ENCODE measurements at places on chromosomes 3 and 15.

GRCh38 chr3:143914257-143914656 is 57.4 kb upstream of the DIPK2A start:
- DNase-seq: no peak

GRCh38 chr3:73018790-73019441 is 22.3 kb downstream of the PPP4R2 start:
- no peak for DNase-seq

DNA sequence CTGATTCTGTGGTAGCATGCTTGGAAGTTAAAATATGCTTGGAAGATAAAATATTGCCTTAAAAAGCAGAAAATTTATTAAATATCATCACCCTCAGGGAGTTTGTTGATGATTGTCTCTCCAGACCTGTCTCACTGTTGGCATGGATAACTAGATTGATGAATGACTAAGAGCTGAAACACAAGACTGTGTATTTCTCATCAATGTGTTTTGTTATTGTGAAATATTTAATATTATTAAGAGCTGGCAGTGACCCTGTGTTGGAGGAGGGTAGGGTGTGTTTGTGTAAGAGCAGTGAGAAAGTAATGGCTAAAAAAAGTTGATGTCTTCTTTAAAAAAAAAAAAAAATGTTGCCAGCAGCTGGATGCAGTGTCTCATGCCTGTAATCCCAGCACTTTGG is 82.2 kb downstream of the ITPR1 start:
- DNase-seq: no peak

DNA sequence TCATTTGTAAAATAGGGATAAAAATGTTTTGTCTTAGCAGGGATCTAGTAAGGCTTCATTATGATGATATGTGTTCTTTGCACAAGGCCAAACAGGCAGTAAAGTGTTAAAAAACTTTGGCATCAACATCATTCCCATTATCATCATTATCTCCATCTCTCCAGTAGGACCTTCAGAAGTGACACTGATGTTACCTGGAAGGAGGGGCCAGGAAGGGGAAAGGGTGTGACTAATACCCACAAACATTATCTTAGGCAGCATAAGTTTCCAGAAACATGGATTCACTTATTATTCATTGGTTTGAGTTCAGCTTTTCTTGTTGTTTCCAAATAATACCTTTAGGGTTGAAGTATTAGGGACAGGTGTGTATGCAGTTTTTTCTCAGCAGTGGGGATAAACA is 399.6 kb downstream of the PTPRG start:
- no peak for DNase-seq

- DNase-seq: no peak
These were observed 11.8 kb downstream of the ALDH1A3 start for GRCh38 chr15:100891307-100892012.
